Stimulated activated CD8-positive, alpha-beta memory T cell treated with anti-CD3 and anti-CD28 coated beads, Interleukin-2, amount 100 ng/mL, for 48 hours (primary cell): ENCODE measurements at places on chromosomes 2 and 18.

DNA sequence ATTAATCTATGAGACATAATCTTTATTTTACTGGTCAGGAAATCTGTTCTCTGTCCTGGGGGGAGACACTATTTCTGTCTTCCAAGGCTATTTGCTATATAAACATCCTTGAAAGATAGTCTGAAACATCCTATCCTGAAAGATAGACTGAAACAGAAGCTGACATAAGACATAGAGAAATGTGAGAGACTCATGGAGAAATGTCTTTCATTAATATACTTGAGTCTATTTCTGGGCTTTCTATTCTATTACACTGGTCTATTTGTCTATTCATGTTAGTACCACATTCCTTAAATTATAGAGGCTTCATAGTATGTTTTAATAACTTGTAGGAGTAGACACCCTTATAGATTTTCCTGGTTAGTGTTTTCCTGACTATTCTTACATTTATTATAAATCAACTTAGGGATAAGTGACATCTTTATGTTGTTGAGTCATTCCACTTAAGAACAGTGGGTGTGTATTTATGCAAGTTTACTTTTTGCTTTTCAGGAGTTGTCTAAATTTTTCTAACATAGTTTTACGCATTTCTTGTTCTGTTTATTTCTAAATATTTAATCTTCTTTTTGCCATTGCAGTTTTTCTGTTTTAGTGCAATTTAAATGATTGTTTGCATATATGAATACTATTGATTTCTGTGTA, 244.9 kb upstream of the ZSWIM2 start:
- no peak for DNase-seq

- DNase-seq, result no peak
These were observed 2.4 kb upstream of the SLC8A1 start for GRCh38 chr2:40454321-40454720.

GRCh38 chr2:156907806-156908205, 349.7 kb upstream of the GALNT5 start:
- DNase-seq, result no peak

GRCh38 chr18:24076950-24077349, 61.9 kb upstream of the CABYR start:
- DNase-seq, result no peak
